ENCODE measurements at places on chromosomes 12 and 14.

- no peak for DNase-seq
These were observed 62.4 kb downstream of the TAOK3 start for GRCh38 chr12:118310320-118310719.

- DNase-seq, result no peak
These were observed 149.7 kb downstream of the C12orf75 start for GRCh38 chr12:105480162-105480561.

GRCh38 chr14:55582746-55583145 is 2.7 kb downstream of the KTN1 start:
- DNase-seq, result no peak

DNA sequence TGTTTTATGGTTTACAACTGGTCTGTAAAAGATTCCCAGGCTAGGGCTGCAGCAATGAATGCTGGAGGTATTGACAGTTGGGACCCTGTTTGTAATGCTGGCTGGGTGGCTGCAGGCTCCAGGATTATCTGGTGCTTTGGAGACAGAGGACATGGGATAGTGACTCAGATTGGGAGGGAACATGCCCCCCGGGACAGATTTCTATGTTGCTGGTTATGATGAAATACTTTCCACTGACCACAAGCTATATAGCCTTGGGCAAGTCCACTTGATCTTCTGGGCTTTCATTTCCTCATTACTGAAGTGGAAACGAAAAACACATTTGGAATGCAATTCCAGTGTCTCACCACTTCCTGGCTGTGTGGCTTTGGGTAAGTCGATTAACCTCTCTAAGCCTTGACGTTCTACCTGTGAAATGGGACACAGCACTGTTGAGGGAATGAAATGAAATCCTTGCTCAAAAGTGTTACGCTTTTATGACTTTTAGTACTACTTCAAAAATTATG is 6.3 kb upstream of the TPCN1 start:
- DNase-seq, result no peak

GRCh38 chr14:83162361-83162929 is 1628.8 kb upstream of the SEL1L start:
- DNase-seq, result no peak

DNA sequence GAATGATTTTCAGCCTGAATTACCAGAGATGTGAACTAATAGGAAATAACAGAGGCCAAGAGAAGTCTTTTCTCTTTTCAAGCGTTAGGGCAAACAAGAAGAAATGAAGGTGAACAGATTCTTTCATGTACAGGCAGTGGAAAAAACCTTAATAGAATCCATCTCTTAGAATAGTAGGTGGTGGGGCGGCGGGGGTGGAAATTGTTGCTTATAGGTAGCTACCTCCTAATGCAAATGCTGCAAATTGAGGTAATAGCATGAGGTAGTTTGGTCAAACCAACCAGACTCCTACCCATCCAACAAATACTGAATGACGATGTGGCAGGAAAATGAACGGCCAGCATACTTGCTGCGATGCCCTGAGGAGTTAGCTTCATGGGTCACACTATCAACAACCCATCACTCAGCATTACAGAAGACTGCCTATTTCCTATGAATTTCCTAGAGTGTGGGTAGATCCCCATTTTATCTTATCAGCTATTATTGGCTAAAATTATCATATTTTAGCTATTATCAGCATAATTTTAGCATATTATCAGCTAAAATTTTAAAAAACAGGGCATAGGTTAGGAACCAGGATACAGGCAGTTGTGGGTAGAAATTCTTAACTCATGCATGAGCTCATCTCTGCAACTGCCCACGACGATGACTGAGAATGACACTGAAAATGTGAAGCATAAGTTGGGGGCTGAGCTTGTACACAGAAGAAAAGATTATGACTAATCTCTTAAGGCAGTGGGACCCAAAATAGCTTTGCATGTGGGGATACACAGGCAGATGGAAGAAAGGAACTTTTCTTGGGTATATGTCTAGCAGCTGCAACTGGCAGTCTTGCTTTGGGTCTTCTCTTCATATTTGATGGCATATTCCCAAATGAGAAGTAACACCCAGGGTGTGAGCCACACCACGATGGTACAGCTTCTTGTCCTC is 68.7 kb downstream of the NIN start:
- peak; percentile 71 for DNase-seq

GRCh38 chr12:58563621-58564020 is 356.7 kb downstream of the LRIG3 start:
- no peak for DNase-seq

GRCh38 chr14:68677476-68677875 is 115.4 kb downstream of the ZFP36L1 start:
- no peak for DNase-seq

DNA sequence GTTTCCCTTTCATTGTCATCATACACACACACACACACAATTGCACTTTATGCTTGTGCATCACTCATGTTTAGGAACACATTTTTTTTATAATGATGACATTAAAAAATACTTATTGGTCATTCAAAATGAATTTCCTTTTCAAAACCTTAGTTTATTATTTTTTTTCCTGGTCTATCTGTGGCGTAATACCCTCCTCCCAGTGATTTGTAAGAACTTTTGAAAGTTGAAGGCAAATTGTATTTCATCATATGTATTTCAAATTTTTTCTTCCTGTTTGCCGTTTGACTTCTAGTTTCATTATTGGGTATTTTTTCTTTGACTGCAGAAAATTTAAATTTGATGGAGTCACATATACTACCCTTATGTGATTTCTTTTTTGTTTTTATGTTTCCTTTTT is 2.5 kb upstream of the LRRK2 start:
- DNase-seq, result no peak

- DNase-seq, result peak; percentile 6
These were observed 1154.6 kb downstream of the GALC start for GRCh38 chr14:86838363-86838762.

DNA sequence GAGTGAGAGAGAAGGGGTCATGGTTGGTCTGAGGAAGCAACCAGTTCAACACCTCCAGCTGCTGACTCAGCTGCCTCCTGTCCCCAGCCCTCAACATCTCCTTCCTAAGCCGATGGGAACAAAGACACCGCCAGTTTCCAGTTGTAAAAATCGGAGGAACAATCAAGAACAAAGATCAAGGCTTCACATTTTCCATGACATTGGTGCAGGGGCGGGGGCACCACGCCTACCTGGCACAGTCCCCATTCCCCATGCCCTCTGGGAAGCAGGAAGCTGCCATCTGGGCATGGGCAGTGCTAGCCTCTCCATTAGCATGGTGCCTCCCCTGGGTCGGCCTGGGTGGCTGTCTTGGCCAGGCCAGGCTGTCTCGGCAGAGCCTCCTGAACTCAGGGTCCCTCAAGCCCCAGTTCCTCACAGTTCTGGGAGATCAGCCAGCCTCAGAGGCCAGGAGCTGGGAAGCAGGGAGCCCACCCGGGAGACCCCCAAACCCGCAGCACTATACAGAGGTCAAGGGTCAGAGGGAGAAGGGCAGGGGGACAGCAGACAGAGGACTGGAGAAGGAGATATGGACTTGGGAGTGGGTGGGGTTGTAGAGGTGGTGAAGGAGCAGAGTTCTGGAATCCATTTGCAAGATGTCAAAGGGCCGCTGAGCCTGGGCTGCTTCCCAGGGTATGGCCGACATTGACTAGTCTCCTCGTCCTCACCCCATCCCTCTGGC is 19.6 kb upstream of the TMEM106C start:
- no peak for DNase-seq

DNA sequence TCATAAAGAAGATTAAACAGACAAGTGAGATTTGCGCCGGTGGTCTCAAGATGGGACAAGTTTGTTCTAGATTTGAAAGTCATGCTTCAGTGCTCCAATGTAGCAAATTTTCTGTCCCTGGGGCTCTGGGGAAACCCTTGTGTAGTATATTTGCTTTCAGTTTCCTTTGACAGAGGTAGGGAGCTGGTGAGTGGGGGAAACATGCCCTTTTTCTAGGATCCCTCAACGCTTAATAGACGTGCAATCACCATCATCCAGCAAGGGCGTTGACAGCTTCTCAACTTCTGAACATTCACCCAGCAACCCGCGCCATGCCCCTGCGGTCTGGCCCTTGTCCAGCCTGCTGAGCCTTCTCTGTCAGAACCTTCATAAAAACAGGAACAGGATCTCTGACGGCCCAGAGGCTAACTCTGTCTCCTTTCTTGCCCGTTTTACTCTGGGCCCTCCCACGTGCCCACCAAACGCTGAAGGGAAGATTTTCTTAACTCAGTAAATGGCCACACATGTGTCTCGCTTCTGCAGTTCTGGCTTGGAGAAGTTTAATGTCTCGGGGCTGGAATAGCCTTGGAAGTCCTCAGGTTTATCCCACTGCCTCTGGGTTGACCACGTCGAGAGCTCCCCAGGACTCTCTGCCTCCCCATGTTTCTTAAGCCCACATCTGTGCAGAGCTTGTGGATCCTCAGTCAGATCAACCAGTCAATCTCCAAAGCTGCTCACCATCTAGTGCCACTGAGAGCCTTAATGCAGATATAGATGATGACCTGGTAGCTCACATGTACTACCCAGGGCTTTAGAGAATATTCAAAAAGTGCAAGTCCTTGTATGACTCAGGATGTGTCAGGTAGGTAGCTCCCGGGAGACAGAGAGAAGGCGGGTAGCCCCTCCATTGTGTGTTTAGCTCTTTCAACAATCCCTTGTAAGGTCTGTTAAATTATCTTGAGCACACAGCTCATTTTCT is 58.1 kb upstream of the CCND2 start:
- peak; percentile 57 for DNase-seq

- peak; percentile 50 for DNase-seq
These were observed 521 bp upstream of the PCED1B start for GRCh38 chr12:47078733-47079467.

DNA sequence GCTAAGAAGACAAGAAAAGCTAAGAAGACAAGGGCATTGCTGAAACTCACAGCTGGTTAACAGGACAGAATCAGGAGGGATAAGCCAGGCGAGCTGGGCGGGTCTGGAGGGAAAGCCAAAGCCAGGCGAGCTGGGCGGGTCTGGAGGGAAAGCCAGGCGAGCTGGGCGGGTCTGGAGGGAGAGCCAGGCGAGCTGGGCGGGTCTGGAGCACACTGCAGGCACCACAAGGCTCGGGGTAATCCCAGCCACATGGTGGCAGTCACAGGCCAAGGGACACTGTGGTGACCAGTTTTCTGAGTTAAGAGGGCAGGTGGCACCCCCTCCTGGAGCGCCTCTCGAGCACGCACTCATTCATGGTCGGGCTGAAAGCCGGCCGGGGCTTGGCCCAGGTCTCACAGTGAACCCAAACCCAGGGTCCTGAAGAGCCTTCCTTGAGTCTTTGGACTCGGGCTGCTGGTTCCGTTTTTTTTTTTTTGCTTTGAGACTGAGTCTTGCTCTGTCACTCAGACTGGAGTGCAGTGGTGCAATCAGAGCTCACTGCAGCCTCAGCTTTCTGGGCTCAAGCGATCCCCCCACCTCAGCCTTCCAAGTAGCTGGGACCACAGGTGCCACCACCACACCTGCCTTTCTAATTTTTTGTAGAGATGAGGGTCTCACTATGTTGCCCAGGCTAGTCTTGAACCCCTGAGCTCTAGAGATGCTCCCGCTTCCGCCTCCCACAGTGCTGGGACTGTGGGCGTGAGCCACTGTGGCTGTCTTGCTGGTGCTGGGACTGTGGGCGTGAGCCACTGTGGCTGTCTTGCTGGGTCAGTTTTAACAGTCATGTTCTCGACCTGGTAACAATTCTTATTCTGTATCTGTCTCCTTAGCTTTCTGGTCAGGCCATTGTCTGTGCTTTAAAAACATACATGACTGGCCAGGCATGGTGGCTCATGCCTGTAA is 40.2 kb downstream of the HSP90AA1 start:
- peak; percentile 14 for DNase-seq

DNA sequence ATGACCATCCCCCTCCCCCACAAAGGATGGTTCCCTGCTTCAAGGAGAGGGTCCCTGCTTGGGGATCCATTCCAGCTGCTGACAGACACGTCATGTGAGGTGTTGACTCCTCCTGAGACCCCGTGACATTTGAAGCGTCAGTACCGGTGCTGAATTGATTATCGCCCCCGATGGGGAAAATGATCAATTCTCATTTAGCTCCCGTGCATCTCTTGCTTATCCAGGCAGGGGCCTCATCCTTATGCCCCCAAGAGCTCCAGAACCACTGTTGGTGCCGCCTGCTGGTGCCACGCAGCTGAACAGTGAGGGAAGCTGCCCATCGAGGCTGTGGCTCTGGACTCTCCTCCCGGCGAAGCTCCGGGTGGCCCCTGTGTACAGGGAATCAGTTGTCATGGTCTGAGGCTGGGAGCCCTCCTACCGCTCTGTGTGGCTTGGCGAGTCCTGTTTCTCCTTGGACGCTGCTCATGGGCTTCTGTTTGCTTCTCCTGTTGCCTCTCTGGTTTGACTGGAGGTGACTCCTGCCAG is 4.6 kb downstream of the KIF26A start:
- no peak for DNase-seq

All from stimulated activated CD4-positive, alpha-beta T cell treated with anti-CD3 and anti-CD28 coated beads, Interleukin-1b, Interleukin-23, amount 100 ng/mL, for 48 hours (primary cell).